ENCODE measurements at places on chromosomes 2 and 18. TPM values are rescaled to one million over a fixed set of nuclear protein-coding genes. Genes with fewer than 3 reads are reported as not detected.
A peak's percentile ranks its signal among the peaks of the same experiment; 100 is the strongest.

The SLC5A7 gene
- total RNA-seq = not detected

The CCDC150 gene
- total RNA-seq = 28.0 TPM

The D2HGDH gene
- total RNA-seq = 30.7 TPM

The CXCR4 gene
- 3.6 TPM for total RNA-seq

The RAB31 gene
- 8.1 TPM for total RNA-seq

The GCKR gene
- total RNA-seq = not detected

The HOXD8 gene
- total RNA-seq = 56.8 TPM

The SLC4A5 gene
- 1.8 TPM for total RNA-seq

- no peak for DNase-seq
- H3K27me3 ChIP-seq = peaks cover 41% of the 10 kb centered on the region
- H3K36me3 ChIP-seq = no peaks in the 10 kb centered on the region
- no peak overlapping the region for H3K27ac ChIP-seq
Measured at GRCh38 chr2:172861656-172862476, 126.2 kb downstream of the RAPGEF4 start.

DNA sequence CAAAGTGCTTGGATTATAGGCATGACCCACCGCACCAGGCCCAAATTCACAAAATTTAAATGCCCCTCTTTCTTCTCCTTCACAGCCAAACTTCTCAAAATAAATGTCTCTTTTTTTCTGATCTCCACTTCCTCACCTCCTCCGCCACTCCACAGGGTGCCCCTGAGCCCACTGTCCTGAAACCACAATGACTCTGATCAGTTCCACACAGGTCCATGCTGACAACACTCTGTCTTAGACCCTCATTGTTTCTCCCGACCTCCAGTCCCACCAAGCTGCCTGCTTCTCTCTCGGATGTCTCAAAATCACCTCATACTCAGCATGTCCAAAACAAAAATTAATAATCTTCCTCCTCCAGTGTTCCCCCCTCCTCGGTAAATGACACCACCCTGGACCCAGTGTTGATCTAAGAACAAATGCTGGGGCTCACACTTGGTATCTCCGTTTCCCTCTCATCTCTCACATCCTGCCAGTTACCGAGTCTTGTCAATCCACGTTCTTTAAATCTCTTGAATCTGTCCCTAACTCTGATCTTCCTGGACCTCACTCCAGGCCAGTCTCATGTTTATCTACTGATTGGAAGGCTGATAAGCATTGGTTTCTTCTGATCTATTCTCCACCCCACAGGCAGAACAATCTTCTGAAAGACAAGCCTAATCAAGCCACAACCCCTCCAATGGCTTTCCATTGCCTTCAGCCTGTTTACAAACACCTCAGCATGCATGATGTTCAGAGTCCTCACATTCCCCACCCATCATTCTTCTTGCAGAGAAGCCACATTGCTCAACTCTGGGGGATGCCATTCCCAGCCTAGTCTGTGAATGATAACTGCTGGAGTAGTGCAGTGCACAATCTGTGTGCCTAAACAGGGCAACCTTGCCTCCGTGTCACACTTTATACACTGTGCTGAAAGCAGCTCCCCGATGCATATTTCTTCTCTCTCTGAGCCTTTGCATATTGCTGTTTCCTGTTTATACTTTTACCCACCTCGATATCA is 12.4 kb upstream of the ANKRD44 start:
- peaks cover 10% of the 10 kb centered on the region for H3K4me1 ChIP-seq
- H3K27me3 ChIP-seq = no peaks in the 10 kb centered on the region
- H3K4me3 ChIP-seq = no peak overlapping the region
- no peak for DNase-seq
- H3K36me3 ChIP-seq = no peaks in the 10 kb centered on the region

DNA sequence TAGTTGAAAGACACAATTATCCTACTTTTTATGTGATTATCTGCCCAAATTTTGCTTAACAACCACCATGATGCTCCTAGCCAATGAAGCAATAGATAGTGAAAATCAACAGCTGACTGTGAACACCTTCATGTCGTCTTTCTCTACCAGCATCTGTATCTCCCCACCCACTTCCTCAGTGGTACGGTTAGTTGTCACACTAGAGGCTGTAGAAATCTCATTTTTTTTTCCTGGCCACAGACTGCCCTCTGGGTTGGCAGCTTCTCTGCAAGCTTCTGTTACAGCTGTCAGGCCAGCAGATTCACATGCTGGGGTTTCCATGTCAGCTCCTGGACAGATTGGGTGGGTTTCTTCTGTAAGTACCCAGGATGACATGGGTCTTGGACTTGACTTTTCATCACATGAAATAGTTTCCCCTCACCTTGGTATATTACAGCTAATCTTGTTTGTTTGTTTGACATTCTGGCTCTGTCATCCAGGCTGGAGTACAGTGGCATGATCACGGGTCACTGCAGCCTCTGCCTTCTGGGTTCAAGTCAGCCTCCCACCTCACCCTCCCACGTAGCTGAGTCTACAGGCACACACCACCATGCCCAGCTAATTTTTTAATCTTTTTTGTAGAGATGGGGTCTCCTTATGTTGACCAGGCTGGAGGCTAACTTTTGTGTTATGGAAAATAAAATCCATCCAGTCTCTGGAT is 24.3 kb downstream of the STAT4 start:
- no peak overlapping the region for H3K4me3 ChIP-seq
- DNase-seq = no peak
- H3K4me1 ChIP-seq = no peaks in the 10 kb centered on the region
- no peak overlapping the region for H3K27ac ChIP-seq
- no peaks in the 10 kb centered on the region for H3K27me3 ChIP-seq
- no peaks in the 10 kb centered on the region for H3K36me3 ChIP-seq

- no peaks in the 10 kb centered on the region for H3K4me1 ChIP-seq
- H3K27me3 ChIP-seq = no peaks in the 10 kb centered on the region
- no peaks in the 10 kb centered on the region for H3K36me3 ChIP-seq
- DNase-seq = peak; percentile 25
Measured at GRCh38 chr2:177355874-177356273, 36.7 kb upstream of the AGPS start.

- H3K27ac ChIP-seq = no peak overlapping the region
- H3K4me1 ChIP-seq = no peaks in the 10 kb centered on the region
- peak; percentile 63 for DNase-seq
Measured at GRCh38 chr18:65091744-65092329, 659.0 kb upstream of the CDH7 start.

DNA sequence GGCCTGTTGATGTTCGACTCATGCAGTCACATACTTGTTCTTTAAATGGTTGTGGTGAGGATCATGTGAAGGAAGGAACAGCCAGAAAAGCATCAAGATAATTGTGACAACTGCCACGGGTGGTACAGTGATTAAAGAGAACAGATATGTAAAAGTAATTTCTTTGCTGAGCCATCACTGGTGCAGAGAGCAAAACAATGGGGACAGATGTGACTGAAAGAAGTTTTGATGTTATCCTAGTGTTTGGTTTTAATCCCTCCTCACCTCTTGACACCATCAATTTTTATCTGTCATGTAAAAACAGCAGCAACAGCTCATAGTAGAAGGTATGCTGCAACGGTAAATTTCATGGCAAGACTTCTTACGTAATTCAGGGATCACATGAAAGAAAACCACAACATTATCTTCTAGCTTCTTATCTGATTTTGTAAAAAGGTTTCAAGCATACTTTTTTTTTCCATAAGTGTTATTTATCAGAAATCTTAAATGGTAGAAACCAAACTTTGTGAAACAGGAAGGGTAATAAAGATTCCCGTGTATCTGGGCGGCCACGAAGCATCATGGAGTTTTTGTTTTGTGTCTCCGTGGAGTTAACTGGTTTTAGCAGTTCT is 65.2 kb downstream of the PLCL1 start:
- no peak overlapping the region for H3K4me3 ChIP-seq
- no peaks in the 10 kb centered on the region for H3K36me3 ChIP-seq
- no peak for DNase-seq
- no peak overlapping the region for H3K27ac ChIP-seq
- H3K27me3 ChIP-seq = no peaks in the 10 kb centered on the region
- H3K4me1 ChIP-seq = no peaks in the 10 kb centered on the region

GRCh38 chr2:59149271-59149670 is 908.1 kb upstream of the FANCL start:
- no peak for DNase-seq
- H3K4me1 ChIP-seq = no peaks in the 10 kb centered on the region
- H3K4me3 ChIP-seq = no peak overlapping the region
- no peaks in the 10 kb centered on the region for H3K27me3 ChIP-seq
